ENCODE measurements at places on chromosomes 7 and 10. TPM values are rescaled to one million over a fixed set of nuclear protein-coding genes. Genes with fewer than 3 reads are reported as not detected.

NPTX2 gene
- 7.4 TPM for polyA plus RNA-seq

DPP6 gene
- 3.2 TPM for polyA plus RNA-seq

NET1 gene
- 95.3 TPM for polyA plus RNA-seq

ORAI2 gene
- polyA plus RNA-seq = 7.4 TPM

LIPK gene
- polyA plus RNA-seq = not detected

GSAP gene
- polyA plus RNA-seq = 5.6 TPM

TMEM26 gene
- 8.0 TPM for polyA plus RNA-seq

NEUROG3 gene
- not detected for polyA plus RNA-seq

CACNB2 gene
- 1.5 TPM for polyA plus RNA-seq

TMEM236 gene
- polyA plus RNA-seq = 0.46 TPM

DEPP1 gene
- polyA plus RNA-seq = 33.8 TPM

INSYN2A gene
- polyA plus RNA-seq = 1.1 TPM

NAT16 gene
- polyA plus RNA-seq = not detected

SCART1 gene
- 1.5 TPM for polyA plus RNA-seq

NODAL gene
- polyA plus RNA-seq = 0.46 TPM

ADCY1 gene
- 9.9 TPM for polyA plus RNA-seq

HYAL4 gene
- polyA plus RNA-seq = 0.05 TPM

ACHE gene
- polyA plus RNA-seq = 67.1 TPM

GPR85 gene
- 1.8 TPM for polyA plus RNA-seq

C7orf57 gene
- polyA plus RNA-seq = 0.06 TPM

AKR1C1 gene
- polyA plus RNA-seq = 7.2 TPM

RBM28 gene
- 41.9 TPM for polyA plus RNA-seq

OR9A2 gene
- polyA plus RNA-seq = not detected

NRCAM gene
- polyA plus RNA-seq = 34.9 TPM

MALRD1 gene
- polyA plus RNA-seq = 0.57 TPM

AGAP5 gene
- 15.1 TPM for polyA plus RNA-seq

ITPRID1 gene
- polyA plus RNA-seq = 0.52 TPM

TBATA gene
- polyA plus RNA-seq = not detected

IMPDH1 gene
- 20.5 TPM for polyA plus RNA-seq

SPDYE16 gene
- polyA plus RNA-seq = 2.7 TPM

NRF1 gene
- polyA plus RNA-seq = 12.1 TPM

Data from forelimb muscle (tissue), 1 donor.